Naive thymus-derived CD4-positive, alpha-beta T cell (primary cell): ENCODE measurements at places on chromosomes 16 and 17.

- DNase-seq: no peak
Measured at GRCh38 chr17:79830303-79830702, 8.9 kb downstream of the CBX4 start.

- DNase-seq: peak; percentile 47
Measured at GRCh38 chr17:81018044-81018802, 16.7 kb upstream of the BAIAP2 start.

DNA sequence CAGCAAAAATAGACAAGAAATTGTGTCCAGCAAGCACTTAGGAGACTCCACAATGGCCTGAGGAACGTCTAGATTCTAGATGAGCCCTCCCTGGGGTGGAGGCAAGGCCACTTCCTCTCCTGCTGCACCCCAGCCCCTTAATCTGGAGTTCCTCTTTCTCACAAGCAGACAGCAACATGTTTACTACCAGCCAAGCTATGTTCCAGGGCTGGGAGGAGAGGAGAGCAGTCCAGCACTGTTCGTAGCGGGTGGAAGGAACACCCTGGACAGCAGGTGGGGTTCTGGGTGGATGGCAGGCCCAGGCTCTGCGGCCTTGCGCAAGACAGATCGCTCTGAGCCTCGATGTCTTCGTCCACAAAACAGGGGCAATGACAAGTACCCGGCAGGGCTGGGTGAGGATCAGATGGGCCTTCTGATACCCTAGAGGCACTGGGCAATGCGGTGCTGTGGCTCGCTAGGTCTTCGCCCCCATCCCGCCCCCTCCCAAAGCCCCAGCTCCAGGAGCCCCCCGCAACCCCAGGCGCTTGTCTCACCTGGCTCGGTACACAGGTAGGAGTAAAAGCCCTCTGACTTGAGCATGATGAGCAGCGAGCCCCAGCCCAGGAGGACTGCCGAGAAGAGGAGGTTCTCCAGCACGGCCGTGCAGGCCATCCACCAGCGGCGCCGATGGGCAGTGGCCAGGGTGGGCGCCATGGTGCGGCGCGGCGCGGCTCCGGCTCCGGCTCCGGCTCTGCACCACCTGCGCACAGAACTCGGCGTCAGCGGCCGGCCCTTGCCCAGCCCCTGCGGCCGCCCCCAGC, 1.3 kb downstream of the SLC43A2 start:
- no peak for DNase-seq

DNA sequence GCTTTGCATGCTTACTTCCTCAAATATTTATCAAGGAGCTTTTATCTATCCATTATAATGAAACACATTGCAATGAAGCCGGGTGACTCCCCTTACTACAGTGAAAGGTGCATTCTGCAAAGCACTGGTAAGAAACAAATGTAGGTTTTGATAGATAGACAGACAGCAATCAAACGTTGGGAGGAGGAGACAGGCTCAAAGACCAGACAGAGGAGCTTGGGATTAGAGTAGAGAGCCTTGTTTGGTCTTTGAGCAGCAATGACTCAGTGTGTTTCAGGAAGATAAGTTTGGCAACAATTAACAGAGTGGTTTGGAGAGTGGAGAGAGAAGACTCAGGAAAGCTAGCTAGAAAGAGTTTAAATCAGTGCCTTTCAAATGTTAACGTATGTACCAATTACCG, 68.8 kb downstream of the ZNF18 start:
- DNase-seq: no peak

GRCh38 chr17:35240861-35241260, 2.0 kb upstream of the SLFN5 start:
- no peak for DNase-seq

GRCh38 chr16:88293097-88293496, 89.7 kb upstream of the ZNF469 start:
- DNase-seq: no peak

GRCh38 chr16:23694644-23695373, 16.1 kb downstream of the PLK1 start:
- no peak for DNase-seq

GRCh38 chr16:4522051-4522581, 16.5 kb downstream of the CDIP1 start:
- DNase-seq: no peak

DNA sequence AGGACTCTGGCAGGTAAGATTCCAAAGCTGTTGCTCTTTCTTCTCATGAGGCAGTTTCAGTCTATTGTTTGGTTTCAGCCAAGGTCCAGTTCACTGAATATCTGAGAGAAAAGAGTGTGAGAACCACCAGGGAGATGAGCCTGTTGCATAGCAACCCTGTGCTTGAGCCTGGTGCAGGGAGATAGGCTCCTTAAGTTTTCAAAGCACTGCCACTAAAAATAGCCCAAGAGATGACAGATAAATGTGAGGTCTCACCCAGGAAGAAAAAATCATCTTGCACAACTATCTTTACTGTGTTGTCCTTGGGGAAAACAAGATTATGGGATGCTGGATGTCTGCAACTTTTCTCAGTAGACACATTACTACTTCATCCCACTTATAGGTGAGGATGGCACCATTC, 26.2 kb upstream of the NUDT7 start:
- DNase-seq: no peak
